ENCODE measurements at places on chromosomes 6 and 20. TPM values are rescaled to one million over a fixed set of nuclear protein-coding genes. Genes with fewer than 3 reads are reported as not detected.

- no peak for DNase-seq
Measured at GRCh38 chr6:36703081-36703606, 5.5 kb downstream of the RAB44 start.

DNA sequence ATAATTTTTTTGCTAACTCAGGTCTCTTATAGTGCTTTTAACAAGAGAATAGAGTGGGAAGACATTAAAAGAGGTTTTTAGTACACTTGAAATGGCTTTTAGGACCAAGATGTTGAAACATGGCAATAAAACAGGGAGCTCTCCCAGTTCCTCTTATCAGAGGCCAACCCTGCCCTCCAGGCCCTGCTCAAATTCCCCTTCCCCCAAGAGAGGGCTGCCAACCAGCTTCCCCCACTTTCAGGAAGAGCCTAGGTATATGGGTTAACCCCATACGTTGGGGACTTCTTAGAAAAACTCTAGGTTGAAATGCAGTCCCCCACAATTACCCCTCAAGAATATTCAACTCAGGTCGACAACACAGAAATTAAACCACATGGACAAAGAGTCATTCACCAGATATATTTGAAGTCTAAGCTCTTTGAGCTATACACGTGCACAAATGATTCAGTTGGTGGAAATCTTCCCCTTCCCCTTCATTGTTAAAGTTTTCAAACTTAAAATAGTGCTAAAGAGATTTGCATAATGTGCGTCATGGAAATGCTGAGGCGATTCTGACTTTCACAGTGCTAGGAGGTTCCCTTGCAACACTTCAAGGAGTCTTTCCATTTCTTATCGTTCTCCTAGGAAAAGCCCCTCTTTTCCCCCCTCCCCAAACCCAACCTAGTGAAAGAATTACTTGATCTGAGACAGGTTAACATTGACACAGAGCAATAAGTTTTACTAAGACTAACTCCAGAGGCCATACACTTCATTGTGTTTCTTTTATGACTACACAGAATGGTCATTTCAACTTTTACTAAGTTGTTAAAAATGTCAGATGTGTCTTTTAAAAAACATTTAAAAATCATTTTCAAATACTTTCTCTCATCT, 49.8 kb upstream of the ENPP5 start:
- no peak for DNase-seq

- no peak for DNase-seq
Measured at GRCh38 chr6:166085500-166085899, 82.2 kb downstream of the TBXT start.

DNA sequence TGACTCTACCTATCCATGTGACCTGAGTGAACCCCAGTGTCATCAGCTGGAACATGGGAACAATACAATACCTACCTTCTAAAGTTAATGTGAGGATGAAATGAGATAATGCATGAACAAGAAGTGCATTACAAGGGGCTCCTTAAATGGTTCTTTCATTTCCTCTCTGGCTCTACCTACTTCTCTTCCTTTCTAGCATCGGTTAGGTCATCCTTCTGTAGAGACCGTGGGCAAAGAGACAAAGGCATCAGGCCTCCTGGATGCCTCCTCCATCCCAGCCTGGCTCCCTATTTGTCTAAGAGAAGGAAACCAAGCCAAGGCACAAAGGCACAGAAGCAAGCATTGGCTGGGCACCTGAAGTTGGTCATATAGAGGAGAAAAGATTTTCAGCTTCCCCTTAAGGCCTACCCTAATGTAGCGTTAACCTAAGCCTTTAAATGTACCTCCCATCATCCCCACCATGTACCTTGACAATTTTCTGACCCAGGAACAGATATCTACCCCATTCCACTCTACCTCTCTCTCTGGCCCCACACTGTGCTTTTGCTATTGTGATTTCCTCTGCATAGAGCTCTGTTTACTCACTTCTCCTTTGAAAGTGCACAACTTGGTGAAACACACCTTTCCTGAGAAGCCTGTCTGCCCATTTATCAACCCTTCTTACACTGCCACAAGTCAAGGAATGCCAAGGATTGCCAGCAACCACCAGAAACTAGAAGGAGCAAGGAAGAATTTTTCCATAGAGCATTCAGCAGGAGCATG, 86.6 kb downstream of the GCLC start:
- DNase-seq: no peak

GRCh38 chr6:147207837-147208754, 3.9 kb downstream of the STXBP5 start:
- DNase-seq: no peak

- DNase-seq: peak; percentile 59
Measured at GRCh38 chr20:59141818-59142581, 21.6 kb upstream of the ZNF831 start.

GRCh38 chr6:51450248-51450957, 631.7 kb downstream of the TFAP2B start:
- DNase-seq: no peak

ATXN1 gene
- 52.0 TPM for total RNA-seq

GRCh38 chr6:157688275-157688959, 134.6 kb upstream of the SNX9 start:
- DNase-seq: no peak

ARMH2 gene
- total RNA-seq: not detected

EYA4 gene
- 31.4 TPM for total RNA-seq

- DNase-seq: no peak
Measured at GRCh38 chr20:5402903-5403531, 86.3 kb upstream of the PROKR2 start.

Data from tongue (tissue), 3 donors.